ENCODE measurements at places on chromosomes 16 and 17. TPM values are rescaled to one million over a fixed set of nuclear protein-coding genes. Genes with fewer than 3 reads are reported as not detected.

The ZG16 gene
- total RNA-seq = 1.1 TPM

GRCh38 chr17:60253048-60253447 lies 103.3 kb downstream of the CA4 start:
- no peaks in the 10 kb centered on the region for H3K27me3 ChIP-seq
- no peak overlapping the region for H3K27ac ChIP-seq
- H3K4me3 ChIP-seq = no peak overlapping the region
- DNase-seq = no peak

- H3K4me1 ChIP-seq = peaks cover 35% of the 10 kb centered on the region
- H3K4me3 ChIP-seq = no peak overlapping the region
- H3K27ac ChIP-seq = peak overlapping the region; percentile 60
- peak; percentile 83 for DNase-seq
Observed at GRCh38 chr17:17696882-17697633, 15.8 kb downstream of the RAI1 start.

GRCh38 chr16:30533748-30534367 lies 800 bp downstream of the ZNF747 start:
- H3K4me1 ChIP-seq = peaks cover 12% of the 10 kb centered on the region
- peak overlapping the region; percentile 86 for H3K4me3 ChIP-seq
- H3K27ac ChIP-seq = peak overlapping the region; percentile 95
- H3K36me3 ChIP-seq = no peaks in the 10 kb centered on the region

GRCh38 chr17:60229188-60229802 lies 79.5 kb downstream of the CA4 start:
- H3K4me1 ChIP-seq = no peaks in the 10 kb centered on the region
- DNase-seq = no peak
- no peaks in the 10 kb centered on the region for H3K36me3 ChIP-seq
- no peak overlapping the region for H3K27ac ChIP-seq
- H3K27me3 ChIP-seq = no peaks in the 10 kb centered on the region

The KRTAP17-1 gene
- not detected for total RNA-seq

DNA sequence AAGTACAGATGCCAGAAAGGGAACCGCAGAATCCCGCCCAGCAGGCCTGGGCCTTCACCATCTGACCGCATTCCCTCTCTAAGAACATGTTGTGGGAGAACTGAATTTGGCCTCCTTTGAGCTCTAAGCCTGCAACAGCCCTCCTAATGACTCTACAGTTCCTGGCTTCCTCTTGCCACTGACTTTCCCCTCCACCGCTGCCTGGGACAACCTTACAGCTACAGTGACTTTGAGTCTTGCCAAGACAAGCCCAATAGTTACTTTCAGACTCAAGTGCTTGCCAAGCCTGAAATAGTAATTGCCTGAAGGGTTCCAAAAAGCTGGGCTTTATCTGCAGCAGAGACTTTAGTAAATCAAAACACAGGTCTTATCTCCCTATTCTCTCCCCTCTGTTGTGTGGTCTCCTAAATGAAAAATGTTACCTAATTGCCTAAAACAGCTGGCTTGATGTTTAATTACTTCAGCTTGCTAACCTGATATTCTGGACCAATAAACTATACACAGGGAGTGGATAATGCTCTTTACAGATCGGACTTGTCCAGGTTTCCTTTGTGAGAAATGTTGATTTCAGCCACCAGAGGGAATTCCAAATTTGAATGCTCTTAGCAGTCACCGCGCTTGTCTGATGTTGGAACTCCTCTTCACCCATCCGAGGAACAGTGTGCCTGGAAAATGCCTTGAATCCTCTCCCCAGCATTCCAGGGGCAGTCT lies 85.1 kb upstream of the TBX2 start:
- H3K36me3 ChIP-seq = no peaks in the 10 kb centered on the region
- DNase-seq = no peak
- no peaks in the 10 kb centered on the region for H3K4me1 ChIP-seq
- H3K27me3 ChIP-seq = no peaks in the 10 kb centered on the region
- no peak overlapping the region for H3K4me3 ChIP-seq

DNA sequence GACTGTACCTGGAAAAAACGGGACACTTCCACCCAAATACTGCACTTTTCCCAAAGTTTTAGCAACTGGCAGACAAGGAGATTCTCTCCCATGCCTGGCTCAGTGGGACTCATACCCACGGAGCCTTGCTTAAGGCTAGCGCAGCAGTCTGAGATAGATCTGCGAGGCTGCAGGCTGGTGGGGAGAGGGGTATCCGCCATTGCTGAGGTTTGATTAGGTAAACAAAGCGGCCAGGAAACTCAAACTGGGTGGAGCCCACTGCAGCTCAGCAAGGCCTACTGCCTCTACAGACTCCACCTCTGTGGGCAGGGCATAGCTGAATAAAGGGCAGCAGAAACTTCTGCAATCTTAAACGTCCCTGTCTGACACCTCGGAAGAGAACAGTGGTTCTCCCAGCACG lies 44.8 kb downstream of the UTP18 start:
- H3K4me1 ChIP-seq = no peaks in the 10 kb centered on the region
- no peaks in the 10 kb centered on the region for H3K27me3 ChIP-seq
- H3K4me3 ChIP-seq = no peak overlapping the region
- DNase-seq = no peak
- H3K27ac ChIP-seq = no peak overlapping the region

DNA sequence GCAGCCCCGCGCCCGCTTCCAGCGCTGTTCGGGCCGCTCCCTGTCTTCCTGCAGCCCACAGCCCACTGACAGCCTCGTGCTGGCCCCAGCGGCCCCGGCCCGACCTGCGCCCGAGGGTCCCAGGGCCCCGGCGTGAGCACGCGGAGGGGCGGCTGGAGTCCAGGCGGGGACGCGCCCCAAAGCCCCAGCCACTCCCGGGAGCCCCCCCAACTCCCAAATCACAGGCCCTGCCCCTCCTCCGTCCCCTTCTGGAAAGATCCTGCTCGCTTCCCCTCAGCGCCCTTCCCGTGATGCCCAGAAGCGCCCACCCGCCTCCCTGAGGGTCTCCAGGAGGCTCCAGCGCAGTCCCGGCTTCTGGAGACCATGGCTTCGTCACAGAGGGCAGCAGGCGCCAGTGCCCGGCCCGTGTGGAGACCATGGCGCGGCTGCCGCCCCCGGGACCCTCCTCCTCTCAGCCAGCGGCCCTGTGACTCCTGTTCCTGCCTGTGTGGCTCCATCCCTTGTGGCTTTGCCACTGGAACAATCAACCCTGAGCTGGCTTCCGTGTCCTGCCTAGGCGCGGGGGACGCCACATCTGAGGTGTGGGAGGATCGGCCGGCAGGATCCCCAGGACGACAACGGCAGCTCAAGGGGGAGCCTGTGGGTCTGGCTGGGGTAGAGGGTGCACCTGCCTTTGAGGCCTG lies 3.9 kb downstream of the UTS2R start:
- peaks cover 6% of the 10 kb centered on the region for H3K27me3 ChIP-seq
- no peak overlapping the region for H3K4me3 ChIP-seq

The HCRT gene
- total RNA-seq = not detected

DNA sequence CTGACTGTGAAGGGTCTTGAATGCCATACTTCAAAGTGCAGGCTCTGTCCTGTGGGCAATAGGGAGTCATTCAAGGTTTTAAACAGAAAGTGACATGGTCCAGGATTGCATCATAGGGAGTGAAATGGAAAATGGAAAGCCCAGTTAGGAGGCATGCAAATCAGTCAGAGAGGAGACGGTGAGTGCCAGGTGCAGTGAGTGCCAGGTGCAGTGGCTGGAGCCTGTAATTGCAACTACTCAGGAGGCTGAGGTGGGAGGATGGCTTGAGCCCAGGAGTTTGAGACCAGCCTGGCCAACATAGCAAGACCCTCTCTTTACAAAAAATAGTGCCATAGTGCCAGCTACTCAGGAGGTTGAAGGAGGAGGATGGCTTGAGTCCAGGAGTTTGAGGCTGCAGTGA lies 35.2 kb upstream of the SIAH1 start:
- H3K27me3 ChIP-seq = no peaks in the 10 kb centered on the region
- H3K4me1 ChIP-seq = no peaks in the 10 kb centered on the region
- no peak overlapping the region for H3K27ac ChIP-seq
- H3K4me3 ChIP-seq = no peak overlapping the region
- DNase-seq = no peak

DNA sequence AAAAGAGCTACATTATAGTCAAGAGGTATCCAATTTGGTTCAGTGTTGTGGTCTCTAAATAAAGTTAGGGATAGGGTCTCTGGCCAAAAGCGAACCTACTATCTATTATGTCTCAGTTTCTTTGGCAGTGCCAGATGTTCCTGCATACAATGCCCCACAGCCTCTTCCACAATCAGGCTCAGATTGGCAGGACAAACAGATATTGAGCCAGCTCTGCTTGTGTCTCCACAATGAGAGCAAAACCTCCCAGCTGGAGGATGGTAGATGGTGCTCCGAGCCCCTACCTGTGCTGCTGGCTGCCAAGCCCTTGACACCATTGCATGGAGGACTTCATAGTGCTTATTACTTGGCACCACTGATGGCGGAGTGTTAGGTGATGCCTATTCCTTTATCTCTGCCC lies 19.7 kb downstream of the PHAF1 start:
- no peak overlapping the region for H3K27ac ChIP-seq
- H3K4me1 ChIP-seq = no peaks in the 10 kb centered on the region
- H3K4me3 ChIP-seq = no peak overlapping the region
- no peaks in the 10 kb centered on the region for H3K27me3 ChIP-seq

- H3K27me3 ChIP-seq = no peaks in the 10 kb centered on the region
- H3K4me1 ChIP-seq = peaks cover 55% of the 10 kb centered on the region
- DNase-seq = no peak
Observed at GRCh38 chr17:21036361-21036881, 6.4 kb downstream of the USP22 start.

DNA sequence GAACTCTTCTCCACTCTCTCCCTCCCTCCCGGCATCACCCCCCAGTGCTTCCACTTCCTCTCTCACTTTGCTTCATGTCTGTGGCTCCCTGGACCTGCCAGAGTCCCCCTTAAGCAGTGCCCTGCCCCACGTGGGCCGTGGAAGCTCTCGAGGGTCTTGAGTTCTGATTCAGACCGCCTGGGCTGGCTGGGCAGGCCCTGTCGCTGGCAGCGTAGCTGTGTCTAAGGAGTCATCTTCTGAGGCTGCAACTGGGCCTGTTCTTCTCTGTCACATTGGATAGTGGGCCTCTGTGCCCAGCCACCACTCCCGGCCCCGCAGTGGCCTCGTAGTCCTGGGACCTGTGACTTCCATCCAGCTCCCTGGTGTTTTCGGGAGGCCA lies 30.7 kb downstream of the MNT start:
- H3K36me3 ChIP-seq = no peaks in the 10 kb centered on the region
- no peak overlapping the region for H3K4me3 ChIP-seq
- no peak overlapping the region for H3K27ac ChIP-seq
- no peaks in the 10 kb centered on the region for H3K4me1 ChIP-seq

DNA sequence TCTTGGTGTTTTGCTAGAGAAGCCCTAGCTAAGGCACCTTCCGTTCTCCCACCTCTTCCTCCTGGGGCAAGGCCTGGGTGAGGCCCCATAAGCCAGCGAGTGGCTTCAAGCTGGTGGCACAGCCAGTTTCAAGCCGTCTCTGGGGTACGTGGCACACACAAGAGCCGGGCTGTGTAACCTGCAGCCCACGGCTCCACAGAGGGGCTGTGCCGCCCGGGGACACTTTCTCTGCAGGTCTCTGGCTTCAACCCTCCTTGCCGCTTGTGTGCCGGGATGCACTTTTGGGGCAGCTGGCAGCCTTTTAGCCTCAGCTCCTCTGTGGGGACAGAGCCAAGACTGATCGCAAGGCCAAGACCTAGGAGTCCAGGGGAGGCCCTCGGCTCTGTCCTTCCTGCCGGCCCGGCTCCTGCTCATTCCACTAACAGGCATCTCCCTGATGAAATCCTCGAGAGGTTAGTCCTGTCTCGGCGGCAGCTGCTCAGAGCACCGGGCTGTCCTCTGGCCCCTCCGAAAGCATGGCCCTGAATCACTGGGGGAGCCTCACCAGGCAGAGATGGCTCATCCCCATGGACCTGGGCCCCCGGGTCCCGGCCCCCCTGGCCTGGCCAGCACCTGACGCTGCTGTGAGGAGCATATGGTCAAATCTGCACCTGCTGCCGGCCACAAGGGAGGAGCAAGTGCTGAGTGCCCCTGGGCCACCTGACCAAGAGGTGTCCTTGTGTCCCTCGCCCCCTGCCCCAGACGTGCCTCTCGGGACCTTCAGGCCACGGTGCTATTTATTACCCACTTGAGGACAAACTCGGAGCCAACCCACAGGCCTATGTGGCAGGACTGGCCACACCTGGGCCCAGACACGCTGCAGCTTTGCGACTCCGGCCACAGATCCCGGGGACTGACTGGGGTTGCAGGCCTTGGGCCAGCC lies 98.5 kb downstream of the METRNL start:
- no peak overlapping the region for H3K4me3 ChIP-seq
- no peak overlapping the region for H3K27ac ChIP-seq
- H3K27me3 ChIP-seq = no peaks in the 10 kb centered on the region
- H3K36me3 ChIP-seq = no peaks in the 10 kb centered on the region

DNA sequence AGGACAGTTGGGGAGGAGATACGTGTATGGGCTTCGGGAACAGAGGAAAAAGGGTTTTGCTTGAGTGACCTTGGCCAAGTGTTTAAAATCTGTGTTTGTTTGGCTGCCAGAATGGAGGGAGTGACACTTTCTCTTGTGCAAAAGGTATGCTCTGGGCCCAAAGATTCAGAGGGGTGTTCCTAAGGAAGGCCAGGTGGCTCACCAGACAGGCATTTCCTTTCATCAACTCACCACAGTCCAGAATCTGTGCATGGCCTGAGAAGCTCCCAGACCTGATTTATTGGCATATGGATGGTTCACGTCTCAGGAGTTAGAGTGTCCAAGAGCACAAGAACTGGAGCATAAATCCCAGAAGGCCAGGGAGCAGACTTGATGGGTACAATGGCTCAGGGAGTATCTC lies 53.4 kb upstream of the NLK start:
- H3K4me3 ChIP-seq = no peak overlapping the region
- no peaks in the 10 kb centered on the region for H3K27me3 ChIP-seq
- no peak overlapping the region for H3K27ac ChIP-seq

DNA sequence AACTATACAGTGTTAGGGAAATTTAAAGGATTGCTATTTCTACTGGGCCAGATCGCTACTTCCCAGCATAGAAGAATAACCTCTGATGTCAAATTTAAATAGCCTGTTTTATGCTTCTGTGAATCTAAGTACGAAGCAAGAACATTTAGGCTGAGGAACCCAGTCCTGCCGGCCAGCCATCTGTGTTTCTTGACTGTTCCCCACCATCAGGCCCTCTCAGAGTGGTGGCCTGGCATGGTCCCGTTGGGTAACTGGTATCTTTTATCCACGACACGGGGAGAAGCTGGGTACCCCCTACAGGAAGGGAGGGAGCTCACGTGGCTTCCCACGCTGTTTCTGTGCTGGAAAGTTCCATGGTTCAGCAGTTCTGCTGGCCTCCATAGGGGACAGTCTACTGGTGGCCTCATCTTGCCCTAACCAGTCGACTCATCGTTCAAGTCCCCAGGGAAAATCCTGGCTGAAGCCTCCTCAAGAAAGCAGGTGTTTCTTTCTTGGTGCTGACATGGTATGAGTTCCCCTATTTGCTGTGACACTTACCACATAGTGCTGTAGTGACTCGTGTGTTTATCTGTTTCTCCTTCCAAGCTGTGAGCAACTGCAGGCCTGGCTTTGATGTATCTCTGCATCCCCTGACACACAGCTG lies 201.7 kb upstream of the NLRP1 start:
- no peaks in the 10 kb centered on the region for H3K27me3 ChIP-seq
- H3K4me3 ChIP-seq = no peak overlapping the region
- no peak overlapping the region for H3K27ac ChIP-seq
- H3K36me3 ChIP-seq = no peaks in the 10 kb centered on the region
- H3K4me1 ChIP-seq = no peaks in the 10 kb centered on the region
- DNase-seq = no peak

Measured in right lobe of liver (tissue), 6 donors.